NCI-H748 treated with DMSO at 0.1 percent for 48 hours (cell line): ENCODE measurements at places on chromosomes 12 and 14.
A peak's percentile ranks its signal among the peaks of the same experiment; 100 is the strongest.

- no peak for DNase-seq
Observed at GRCh38 chr14:79093531-79093930, 923.4 kb downstream of the NRXN3 start.

DNA sequence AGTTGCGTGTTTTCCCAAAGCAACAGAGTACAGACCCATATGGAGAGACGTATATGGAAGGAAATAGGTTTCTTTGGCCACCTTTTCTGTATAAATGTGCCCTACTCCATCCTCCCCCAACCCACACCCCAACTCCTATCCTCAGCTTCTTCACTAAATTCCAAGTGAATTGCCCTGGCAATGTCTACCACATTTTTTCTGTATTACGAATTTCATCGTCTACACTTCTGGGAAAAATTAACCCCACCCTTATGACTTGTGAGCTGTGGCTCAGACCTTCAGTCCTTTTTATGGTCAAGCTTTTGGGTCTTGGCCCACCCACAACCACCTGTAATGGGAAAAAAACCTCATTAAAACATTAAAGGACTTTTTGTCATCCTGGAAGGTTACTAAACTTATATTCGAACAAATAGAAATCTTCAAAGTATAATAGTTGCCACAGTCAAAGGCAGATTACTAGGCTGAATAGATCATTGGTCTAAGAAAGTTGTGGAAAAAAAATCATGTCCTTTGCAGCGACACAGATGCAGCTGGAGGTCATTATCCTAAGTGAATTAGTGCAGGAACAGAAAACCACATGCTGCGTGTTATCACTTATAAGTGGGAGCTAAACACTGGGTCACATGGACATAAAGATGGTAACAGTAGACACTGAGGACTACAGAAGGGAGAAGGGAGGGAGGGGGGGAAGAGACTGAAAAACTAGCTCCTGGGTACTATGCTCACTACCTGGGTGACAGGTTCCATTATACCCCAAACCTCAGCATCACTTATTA is 15.7 kb upstream of the NFKBIA start:
- DNase-seq: no peak

GRCh38 chr12:105897311-105897725 is 241.4 kb downstream of the NUAK1 start:
- DNase-seq: no peak

DNA sequence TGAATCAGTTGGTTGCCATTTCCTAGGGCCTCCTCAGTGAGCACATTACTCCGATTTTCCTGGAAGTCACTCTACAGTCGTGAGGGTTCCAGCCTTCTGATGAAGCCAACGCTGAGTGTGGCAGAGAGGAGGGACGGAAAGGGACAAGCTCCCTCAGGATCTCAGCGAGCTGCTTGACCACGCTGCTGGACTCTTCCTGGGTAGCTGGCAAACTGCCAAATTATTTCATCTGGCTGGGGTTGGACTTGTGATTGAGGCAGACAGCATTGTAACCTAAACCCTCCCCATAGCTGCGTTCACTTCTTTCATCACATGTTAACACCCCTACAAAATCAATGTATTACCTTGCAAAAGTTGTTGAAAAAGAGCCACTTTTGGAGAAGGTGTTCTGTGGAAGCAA is 69.6 kb upstream of the CHST11 start:
- DNase-seq: peak; percentile 49

GRCh38 chr12:57129889-57130288 is 1.6 kb downstream of the LRP1 start:
- DNase-seq: no peak

DNA sequence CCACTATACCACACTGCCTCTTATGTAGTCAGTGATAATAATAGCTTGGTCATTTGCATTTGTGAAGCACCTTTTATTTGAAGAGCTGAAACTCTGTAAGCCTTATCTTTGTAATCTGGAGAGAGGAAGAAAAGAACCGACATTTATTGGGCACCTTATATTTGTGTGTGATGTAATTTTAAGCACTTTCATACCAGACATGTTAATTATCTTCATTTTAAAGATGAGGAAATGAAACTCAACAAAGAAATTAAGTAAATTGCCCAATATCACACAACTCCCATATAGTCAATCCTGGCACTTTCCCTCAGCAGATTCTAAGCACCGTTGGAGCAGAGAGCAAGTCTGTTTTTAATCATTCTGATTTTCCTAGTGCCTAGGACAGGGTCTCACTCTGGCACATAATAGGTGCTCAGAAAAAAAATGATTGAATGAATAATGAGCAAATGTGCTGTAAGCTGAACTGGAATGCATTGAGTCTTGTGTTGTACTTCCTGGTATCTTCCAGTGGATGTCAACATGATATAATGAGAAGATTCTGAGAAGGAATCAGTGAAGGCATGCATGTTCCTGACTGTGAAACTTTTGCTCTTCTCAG is 418.9 kb downstream of the ZFP36L1 start:
- no peak for DNase-seq

GRCh38 chr12:127399451-127399850 is 867.5 kb upstream of the TMEM132C start:
- no peak for DNase-seq

GRCh38 chr12:16568873-16569272 is 37.1 kb downstream of the LMO3 start:
- no peak for DNase-seq

GRCh38 chr14:89618330-89618708 is 201.3 kb upstream of the FOXN3 start:
- no peak for DNase-seq

- DNase-seq: no peak
Observed at GRCh38 chr14:89773644-89774316, 180.8 kb downstream of the EFCAB11 start.

GRCh38 chr14:48454887-48455286 is 779.5 kb upstream of the MDGA2 start:
- DNase-seq: no peak

GRCh38 chr12:101933866-101934514 is 56.6 kb downstream of the DRAM1 start:
- no peak for DNase-seq

DNA sequence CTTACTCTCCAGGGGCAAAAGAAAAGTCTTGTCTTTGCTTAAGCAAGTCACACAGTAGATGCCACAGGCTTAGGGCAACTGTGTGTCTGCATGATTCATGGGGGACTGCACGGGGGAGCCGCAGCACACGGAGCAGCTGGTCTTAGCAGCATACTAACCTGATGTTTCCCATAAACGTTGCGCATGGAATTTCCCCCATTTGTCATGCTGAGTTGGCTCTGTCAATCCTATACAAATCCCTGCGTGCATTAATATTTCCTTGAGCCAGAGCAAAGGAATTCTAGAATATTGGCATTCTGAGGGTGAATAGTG is 71.2 kb downstream of the SAMD4A start:
- no peak for DNase-seq

GRCh38 chr12:55996715-55997534 is at the start of gene SUOX:
SUOX (plus strand) TSS chr12:55997276; CDS start chr12:56002222, 4,946 bp downstream.
- DNase-seq: peak; percentile 89

- DNase-seq: no peak
Observed at GRCh38 chr12:122100568-122100967, 22.0 kb downstream of the MLXIP start.

DNA sequence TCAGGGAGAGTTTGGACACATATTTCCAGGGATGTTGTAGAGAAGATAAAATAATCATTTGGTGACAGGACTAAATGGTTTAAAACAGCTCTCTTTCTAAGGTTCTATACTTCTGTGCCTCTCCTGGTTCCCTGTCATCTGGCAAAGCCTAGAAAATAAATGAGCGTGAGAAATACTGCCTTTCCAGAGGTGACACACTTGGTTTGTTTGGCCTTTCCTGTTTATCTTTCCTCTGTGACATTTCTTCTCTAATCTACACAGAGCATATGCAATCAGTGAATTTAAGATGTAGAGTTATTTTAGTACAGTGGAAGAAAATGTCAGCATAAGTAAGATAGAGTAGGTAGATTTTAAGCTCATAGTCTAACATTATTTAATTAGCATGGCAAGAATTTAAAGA is 22.0 kb upstream of the SSTR1 start:
- DNase-seq: no peak

DNA sequence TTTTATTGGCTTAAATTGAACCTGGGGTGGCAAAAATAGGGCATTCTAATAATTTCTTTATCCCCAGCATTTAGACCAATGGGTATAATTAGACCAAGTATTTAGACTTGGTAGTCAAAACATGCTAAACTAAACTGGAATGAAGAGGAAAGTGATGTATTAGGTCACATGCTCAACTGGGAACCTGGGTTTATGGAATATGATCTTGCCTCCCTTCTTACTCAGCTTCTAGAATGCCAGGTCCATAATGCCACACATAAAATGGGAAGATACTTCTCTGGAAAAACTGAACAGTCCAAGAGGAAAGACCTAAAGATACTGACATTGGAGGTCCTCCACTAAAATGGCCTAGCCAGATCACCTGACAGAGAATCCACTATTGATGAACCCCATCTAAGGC is 6.2 kb upstream of the BIN2 start:
- DNase-seq: no peak

GRCh38 chr12:22409377-22410164 is 75.1 kb upstream of the ST8SIA1 start:
- no peak for DNase-seq

GRCh38 chr14:75392686-75393641 is 34.9 kb upstream of the JDP2 start:
- DNase-seq: no peak

- DNase-seq: no peak
Observed at GRCh38 chr12:84135586-84136279, 776.9 kb downstream of the SLC6A15 start.

- no peak for DNase-seq
Observed at GRCh38 chr14:68704736-68705720, 87.8 kb downstream of the ZFP36L1 start.

DNA sequence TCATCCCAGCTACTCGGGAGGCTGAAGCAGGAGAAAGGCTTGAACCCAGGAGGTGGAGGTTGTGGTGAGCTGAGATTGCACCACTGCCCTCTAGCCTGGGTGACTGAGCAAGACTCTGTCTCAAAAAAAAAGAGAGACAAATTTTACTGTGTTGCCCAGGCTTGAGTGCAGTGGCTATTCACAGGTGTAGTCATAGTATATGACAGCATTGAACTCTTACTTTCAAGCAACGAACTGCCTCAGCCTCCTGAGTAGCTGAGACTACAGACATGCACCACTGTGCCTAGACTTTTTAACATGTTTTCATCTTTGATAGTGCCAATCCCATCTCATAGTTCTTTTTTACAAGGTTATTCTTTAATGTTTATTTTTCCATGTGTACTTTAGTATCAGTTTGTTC is 13.7 kb downstream of the ARID2 start:
- no peak for DNase-seq

- no peak for DNase-seq
Observed at GRCh38 chr12:80590085-80590484, 117.3 kb upstream of the MYF6 start.

GRCh38 chr12:89351489-89352241 is 636 bp downstream of the DUSP6 start:
- no peak for DNase-seq

DNA sequence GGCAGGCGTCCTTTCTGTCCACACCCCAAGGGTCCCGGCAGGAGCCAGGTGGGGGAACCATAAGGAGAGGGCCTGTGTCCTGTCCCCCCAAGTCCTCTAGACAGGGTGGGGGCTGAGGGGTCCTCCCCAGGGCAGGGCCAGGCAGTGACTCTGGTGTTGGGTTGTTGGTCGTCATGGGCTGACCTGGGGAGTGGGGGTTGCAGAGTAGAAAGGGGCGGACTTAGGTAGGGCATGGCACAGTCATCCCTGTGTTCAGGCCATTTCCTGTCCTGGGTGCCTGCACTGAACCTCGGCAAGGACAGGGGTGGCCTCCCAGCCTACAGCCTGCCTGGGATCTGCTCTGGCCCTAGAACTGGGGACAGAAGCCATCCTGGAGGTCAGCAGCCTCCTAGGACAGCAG is 356.2 kb downstream of the TMEM121 start:
- no peak for DNase-seq

DNA sequence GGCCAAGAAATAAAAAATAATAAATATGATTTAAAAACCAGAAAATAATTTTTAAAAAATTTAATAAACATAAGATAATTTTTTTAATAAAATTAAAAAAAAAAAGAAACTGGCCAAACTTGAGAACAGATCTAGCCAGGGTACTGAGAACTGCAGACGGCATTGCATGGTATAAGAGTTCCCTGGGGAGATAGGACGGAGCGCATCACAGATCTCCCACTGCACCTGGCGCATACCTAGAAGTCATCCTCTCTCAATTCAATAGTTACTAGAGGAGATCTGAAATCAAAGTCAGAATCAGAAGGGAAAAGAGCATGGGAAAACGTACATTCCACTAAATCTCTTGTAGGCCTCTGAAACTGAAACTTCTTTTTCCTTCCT is 58.9 kb upstream of the BCL2L14 start:
- no peak for DNase-seq

- DNase-seq: no peak
Observed at GRCh38 chr14:100450736-100451135, 127.6 kb downstream of the SLC25A47 start.

DNA sequence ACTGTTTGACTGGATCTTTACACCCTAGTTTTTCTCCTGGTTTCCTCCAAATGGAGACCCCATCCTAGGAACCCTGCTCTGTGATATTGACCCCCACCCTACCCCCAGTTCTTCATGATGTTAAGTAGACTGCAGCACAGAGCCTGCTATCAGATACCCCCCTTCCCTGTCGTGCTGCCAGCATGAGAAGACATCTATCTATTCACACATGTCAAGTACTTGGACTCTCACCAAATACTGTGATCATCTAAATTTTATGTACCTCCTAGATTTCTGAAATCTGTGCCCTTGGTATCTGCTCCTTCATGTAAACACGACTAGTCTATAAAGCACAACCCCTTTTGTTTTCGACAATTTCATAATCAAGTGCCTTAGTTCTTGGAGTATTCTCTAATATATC is 38.9 kb downstream of the FERMT2 start:
- no peak for DNase-seq

- no peak for DNase-seq
Observed at GRCh38 chr12:75781532-75782046, 250.0 kb downstream of the PHLDA1 start.

DNA sequence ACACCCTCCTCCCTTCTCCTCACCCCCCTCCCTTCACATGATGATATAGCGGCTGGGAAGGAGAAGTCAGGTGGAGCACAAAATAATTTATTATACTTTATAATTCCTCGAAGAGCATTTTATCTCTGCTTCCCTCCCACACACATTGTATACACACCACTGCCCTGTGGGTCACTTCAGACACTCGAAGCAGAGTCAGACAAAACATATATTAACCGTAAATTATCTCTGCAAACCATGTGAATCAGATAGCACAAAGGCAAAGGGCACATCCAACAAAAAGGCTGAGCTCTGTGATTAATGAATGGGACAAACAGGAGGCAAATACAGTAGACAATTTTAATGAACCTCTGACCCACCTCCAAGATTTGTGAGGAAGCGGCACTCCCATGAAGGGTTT is 450.7 kb downstream of the GALC start:
- no peak for DNase-seq

DNA sequence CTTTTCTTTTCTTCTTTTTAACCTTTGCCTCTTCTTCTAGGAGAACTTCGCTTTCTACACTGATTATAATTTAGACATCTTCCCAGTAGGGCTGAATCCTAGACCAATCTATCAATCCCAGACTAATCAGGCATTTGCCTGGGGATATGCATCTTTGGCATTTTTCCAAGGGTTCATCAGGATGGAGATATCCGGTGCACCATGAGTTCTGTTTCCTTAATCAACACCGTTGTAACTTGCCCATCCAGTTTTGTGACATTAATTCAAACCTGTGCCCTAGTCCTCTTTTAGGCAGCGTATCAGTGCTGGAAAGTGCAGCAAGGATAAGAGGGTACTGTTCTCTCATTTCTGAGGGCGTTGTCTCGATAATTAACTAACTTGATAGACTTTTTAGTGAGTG is 617 bp upstream of the MGP start:
- DNase-seq: peak; percentile 72

GRCh38 chr12:867905-868304 is 81.6 kb downstream of the RAD52 start:
- DNase-seq: no peak
